ENCODE measurements at places on chromosomes 2 and 18.

DNA sequence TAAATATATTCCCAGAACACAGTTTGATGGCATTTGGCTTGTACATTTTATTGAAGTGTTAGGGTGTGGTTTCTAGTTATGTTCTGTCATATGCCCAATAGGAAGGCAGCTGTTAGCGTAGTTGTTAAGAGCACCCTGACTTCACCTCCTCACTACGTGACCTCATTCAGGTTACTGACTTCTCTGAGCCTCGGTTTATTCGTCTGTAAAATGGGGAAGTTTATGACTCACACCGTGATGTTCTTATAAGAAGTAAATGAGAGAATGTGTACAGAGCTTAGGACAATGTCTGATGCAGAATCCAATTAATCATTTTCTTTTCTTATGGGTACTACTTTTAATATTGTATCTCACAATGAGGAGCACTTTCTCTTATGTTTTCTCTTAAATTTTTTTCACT is 226.0 kb downstream of the PTPRM start:
- no peak for DNase-seq

GRCh38 chr2:238053191-238053776 is 7.5 kb upstream of the SCLY start:
- no peak for DNase-seq

- DNase-seq, result no peak
Measured at GRCh38 chr2:150538651-150539201, 51.3 kb upstream of the RND3 start.

- DNase-seq, result no peak
Measured at GRCh38 chr2:195428673-195429072, 228.4 kb upstream of the SLC39A10 start.

DNA sequence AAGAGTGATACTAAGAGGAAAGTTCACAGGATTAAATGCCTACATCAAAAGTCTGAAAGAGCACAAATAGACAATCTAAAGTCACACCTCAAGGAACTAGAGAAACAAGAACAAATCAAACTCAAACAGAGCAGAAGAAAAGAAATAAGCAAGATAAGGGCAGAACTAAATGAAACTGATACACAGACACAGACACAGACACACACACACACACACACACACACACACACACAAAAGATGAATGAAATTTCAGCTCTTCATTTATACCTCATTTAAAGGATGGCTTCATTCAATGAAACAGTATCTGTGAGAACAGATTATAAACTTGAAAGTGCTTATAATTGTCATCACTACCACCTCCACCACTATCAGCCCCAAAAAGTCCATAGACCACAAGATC is 428.9 kb downstream of the MBD2 start:
- no peak for DNase-seq

DNA sequence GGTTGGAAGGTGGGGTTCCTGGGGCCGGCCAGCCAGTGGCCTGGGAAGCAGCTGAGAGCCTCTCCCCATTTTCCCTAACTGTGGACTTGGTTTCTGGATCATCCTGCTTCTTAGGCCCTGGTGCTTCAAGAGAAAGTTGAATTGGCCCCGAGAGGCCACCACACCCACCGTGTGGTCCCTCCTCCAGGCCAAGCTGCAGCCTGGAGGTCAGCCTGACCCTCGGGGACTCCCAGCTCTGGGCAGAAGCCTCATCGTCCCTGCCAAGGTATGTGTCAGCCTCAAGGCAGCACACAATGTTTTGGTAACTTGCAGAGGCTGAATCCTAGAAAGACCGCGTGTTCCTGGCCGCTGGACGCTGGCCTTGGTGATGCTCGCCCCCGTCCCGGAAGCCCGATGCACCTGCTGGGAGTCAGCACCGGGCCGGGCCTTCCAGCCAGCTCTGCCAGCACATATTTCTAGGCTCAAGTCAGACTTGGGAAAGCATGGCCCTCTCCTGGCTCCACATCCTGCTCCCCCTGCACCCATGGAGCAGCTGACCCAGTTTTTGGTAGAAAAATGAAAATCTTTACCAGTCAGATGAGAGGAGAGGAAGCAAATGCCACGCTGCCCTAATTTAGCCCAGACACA is 72.6 kb downstream of the ACTR2 start:
- no peak for DNase-seq

- DNase-seq, result no peak
Measured at GRCh38 chr2:192029089-192029488, 165.6 kb downstream of the TMEFF2 start.

DNA sequence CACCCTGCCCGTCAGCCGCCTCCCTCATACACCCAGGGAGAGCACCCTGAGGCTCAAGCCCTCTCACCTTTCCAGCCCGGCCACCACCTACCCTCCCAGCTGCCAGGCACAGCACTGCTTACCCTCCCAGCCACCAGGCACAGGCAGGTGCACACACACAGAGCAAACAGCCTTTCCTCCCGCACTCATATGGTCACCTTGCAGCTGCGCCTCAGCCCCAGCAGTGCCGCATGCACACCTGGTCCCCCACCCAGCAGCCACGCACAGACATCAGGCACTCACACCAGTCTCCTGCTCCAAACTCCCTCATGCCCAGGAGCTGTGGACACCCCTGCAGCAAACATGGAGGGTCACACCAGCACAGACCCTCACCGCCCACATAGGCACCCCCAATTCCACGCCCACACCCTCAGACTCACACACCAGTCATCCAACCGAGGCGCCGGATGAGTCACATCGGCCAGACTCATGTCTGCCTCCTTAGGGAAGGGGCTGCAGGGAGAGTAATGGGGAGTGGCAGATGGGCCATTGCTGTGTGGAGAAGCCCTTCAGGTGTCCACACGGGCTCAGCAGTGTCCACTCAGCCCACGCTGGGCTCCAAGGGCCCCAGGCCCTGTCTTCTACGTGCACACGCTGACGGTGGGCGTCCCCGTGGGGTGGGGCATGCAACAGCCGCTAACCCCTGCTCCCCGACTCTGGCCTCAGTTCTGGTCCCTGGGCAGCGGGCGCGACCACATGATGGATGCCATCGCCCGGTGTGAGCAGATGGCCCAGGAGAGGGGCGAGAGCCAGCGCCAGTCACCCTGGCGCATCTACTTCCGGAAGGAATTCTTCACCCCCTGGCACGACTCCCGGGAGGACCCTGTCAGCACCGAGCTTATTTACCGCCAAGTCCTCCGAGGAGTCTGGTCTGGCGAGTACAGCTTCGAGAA is 22.3 kb upstream of the GPR17 start:
- DNase-seq, result no peak

DNA sequence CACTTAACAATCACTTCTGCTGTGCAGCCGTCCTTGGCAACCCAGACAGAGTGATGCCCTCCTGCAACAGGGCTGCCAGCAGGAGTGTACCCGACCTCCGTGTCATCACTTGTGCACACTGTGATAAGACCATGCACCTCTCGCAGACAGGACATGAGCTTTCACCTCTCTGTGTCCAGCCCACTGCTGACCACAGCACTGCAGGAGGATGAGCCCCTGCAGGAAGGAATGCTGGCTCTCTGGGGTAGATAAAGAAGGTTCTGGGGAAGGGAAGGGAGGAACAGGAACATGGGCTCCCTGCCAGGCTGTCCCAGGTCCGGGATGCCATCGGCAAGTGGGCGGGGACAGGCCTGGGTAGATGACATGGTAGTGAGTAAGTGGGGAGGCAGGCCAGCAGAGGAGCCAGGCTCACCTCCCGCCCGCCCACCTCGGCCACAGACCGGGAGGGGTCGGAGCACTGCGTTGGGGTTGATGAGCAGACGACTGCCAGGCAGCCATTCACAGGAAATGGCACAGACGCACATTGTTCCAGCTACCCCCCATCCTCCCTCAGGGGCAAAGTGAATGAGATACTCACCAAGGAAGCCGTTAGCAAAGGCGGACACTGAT is 18.6 kb upstream of the COL6A3 start:
- DNase-seq, result peak; percentile 73

GRCh38 chr2:4279431-4279830 is 576.1 kb downstream of the DCDC2C start:
- no peak for DNase-seq

DNA sequence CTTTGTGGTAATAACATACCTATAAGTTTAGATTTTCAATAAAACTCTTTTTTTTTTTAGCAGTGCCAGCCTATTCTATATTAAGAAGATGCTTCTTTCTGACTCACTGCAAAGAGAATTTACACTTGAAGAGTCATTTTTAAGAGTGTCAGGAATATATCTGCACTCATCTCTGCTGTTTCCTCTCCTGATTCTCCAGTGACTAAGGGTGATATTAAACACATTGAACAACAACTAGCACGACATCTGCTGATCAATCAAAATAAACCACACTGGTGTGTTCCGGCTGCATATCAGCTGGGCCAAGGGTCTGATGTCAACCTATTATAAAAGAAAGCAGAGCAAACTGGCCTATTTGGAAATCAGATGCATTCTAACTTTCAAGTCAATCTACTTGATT is 15.0 kb downstream of the RAB27B start:
- DNase-seq, result no peak

GRCh38 chr2:217954971-217955740 is 47.6 kb downstream of the TNS1 start:
- no peak for DNase-seq

DNA sequence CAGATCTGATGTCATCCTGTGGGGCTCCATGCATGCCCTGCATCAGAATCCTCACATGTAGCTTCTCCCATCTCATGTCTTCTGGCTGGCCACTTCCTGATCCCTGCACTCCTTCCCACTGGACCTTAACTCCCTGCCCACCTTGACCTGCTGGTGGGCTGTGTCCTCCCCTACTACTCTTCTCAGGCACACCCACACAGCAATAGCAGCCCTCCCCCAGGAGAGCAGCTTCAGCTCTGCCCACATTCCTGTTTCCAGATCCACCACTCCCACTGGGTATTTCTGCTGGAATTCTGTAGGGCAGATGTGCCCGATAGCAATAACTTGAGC is 137.0 kb upstream of the HS6ST1 start:
- no peak for DNase-seq

DNA sequence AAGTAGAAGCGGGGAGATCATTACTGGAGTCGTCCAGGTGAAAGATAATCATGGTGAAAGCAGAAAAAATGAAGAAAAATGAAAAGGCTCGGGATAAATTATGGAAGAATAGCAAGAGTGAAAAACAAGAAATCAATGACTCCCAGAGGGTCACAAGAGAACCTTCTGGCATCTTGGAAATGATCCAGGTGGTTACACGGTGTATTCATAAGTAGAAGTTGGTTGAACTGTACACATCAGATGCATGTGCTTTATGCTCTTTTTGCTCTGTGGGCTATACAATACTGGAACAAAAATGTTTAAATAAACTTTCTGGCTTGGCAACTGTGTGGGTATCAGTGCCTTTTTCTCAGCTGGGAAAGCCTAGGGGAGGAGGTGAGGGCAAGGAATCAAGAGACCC is 348.9 kb downstream of the RND3 start:
- DNase-seq, result no peak

- DNase-seq, result no peak
Measured at GRCh38 chr2:127735044-127735443, 33.7 kb downstream of the SFT2D3 start.

DNA sequence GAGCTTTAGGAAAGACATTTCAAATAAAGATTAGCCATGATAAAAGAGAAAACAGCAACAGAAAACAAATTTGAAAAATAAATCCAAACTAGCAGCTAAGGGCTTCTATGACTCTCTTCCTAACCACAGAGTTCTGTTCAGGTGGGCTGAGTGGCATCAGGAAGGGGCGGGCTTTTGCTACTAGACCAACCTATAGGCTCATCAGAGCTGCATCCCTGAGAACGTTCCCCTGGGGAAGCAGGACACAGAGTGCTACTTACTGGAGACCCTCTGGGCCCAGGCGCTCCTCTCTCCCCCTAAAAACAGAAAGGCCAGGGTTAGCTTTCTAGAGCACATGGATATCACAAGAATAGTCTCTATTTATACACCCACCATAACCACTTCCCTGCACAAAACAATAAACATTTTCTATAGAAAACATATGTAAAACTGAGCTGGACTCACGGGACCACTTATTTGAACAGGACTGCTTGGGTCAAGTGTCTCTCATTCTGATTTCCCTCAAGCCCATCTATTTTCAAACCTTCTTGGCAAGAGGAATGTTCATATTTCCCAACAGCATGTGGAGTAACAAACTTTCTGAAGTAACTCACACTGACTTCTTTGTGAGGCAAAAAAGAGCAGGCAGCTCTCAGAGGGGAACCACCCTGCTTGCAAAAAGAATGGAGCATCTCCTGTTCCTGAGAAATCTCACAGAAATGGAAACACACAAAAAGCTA is 78.9 kb upstream of the LMAN1 start:
- no peak for DNase-seq

- no peak for DNase-seq
Measured at GRCh38 chr2:63875131-63875527, 33.4 kb downstream of the UGP2 start.

DNA sequence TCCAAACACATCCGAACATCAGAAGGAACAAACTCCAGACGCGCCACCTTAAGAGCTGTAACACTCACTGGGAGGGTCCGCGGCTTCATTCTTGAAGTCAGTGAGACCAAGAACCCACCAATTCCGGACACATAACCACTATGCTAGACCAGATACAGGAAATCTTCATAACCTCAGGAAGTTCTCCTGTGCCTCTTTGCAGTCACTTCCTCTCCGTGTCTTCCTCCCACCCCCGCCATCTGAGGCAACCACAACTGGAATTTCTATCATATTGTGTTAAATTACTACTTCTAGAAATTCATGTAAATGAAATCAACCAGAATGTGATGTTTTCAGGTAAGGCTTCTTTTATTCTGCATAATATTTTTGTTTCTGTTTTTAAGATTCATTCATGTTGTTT is 631.0 kb upstream of the NXPH2 start:
- DNase-seq, result no peak

GRCh38 chr18:38956068-38956467 is 1390.5 kb upstream of the CELF4 start:
- no peak for DNase-seq

GRCh38 chr2:241753493-241753892 is 19.1 kb downstream of the D2HGDH start:
- no peak for DNase-seq

- DNase-seq, result no peak
Measured at GRCh38 chr18:79798999-79799370, 1.2 kb downstream of the KCNG2 start.
